Esophagus squamous epithelium (tissue), 5 donors: ENCODE measurements at places on chromosomes 7 and 10.

- no peak for DNase-seq
Observed at GRCh38 chr7:1787681-1788235, 117.7 kb downstream of the ELFN1 start.

- DNase-seq = no peak
Observed at GRCh38 chr7:22339725-22340390, 17.1 kb downstream of the RAPGEF5 start.

DNA sequence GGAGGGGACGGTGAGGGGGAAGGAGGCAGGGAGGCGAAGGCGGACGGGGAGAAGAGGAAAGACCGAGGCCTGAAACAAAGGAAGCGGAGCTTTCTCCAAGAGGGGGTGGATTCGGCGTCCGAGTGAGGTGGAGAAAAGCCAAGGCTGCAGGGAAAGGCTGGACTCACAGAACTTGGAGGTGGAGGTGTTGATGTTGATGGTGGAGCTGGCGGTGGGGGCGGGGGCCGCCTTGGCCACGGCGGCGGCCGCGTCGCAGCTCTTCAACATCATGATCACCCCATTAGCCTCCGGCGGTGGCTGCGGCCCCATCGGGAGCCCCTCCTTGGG, 578 bp downstream of the CACUL1 start:
- DNase-seq = no peak

DNA sequence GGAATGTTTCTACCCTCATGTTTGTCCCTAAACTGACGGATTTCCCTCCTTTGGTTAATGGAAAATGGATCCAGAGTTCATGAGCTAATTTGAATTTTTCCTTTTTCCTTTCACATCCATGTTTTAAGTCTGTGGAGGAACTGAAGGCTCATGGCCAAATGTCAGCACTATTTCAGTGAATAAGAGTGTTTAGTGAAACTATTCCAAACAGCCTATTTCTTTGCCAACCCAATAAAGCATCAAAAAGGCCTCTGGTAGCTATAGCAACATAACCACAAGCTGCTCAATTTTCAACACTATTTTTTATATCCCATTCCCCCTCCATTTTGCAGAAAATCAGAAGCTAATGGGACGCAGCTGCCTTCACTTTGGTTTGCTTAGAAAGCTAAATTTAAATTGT, 1454.1 kb downstream of the GATA3 start:
- DNase-seq = no peak

DNA sequence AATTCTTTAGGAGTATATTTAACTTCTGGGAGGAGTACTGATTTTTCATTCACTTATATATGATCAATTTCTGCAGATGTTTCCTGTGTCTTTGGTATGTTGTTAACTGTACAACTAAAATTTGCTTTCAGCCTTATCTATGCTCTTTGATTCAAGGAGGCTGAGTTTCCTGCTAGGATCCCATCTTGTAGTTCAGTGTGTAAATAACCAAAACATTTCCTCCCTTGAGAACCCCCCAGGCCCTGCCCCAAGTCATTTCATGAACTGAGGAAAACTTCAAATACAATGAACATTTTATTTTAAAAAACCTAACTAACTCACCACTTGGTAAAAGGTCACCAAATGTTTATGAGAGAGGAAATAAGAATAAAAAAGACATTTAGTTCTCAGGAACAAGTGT, 55.5 kb downstream of the VWA2 start:
- DNase-seq = no peak

- no peak for DNase-seq
Observed at GRCh38 chr10:71255808-71256660, 43.7 kb downstream of the UNC5B start.

- DNase-seq = no peak
Observed at GRCh38 chr7:5525271-5526099, 101.9 kb upstream of the TNRC18 start.

DNA sequence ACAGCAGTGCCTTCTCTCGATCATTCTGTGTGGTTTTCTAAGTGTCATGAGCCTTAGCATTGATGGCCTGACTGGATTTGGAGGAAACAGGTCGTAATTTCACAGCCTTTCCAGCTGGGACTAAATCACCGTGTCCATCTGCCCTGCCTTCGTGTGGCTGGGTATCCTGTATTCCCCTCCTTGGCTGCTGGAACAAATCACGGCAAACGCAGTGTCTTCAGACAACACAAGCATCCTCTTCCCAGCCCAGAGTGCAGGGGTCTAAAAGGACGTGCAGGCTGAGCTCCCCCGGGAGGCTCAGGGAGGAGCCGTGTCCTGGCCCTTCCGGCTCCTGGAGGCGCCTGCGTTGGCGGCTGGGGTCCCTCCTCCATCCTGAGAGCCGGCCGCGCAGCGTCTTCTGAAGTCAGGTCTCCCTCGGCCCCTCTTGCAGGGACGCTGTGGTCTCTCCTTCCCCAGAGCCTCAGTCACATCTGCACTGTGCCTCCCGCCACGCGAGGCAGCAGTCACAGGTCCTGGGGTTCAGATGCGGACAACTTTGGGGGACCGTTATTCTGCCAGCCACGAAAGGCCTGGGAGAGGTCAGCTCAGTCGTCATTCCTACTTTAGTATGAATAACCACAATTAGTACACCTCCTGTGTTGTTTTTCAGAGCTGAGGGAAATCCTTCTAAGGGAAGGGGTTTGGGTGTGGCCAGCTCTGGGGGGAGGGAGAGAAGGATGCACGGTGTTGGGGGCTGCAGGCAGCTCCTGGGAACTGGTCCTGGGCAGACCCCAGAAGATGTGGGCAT, 41.1 kb downstream of the FAM20C start:
- no peak for DNase-seq

DNA sequence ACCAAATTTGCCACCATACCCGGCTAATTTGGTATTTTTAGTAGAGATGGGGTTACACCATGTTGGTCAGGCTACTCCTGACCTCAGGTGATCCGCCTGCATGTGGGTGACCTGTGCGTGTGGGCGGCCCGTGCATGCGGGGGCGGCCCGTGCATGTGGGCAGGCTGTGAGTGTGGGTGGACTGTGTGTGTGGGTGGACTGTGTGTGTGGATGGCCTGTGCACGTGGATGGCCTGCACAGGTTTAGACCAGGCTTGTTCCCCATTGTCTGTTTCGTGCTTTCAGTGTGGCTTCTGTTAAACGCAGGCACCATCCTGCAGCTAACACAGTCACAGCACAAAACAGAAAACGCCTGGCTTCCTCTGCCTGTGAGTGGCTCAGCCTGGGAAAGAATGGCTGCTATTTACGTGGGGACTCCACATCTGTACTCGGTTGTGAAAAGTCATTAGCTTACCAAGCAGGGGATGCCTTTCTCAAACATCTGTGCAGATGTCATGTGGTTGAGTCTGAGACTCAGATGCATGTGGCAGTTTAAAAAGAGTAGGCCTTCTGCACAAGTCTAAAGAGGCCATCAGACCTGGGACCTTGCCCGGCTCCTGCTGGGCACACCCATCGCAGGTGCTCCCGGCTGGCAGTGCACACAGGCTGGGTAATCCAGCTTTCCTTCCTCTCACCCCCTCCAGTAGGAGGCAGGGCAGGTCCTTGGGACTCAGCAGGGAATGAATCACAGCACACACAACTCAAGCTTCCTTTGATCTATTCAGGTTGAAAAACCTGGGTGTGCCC, 91.6 kb downstream of the COBL start:
- no peak for DNase-seq

DNA sequence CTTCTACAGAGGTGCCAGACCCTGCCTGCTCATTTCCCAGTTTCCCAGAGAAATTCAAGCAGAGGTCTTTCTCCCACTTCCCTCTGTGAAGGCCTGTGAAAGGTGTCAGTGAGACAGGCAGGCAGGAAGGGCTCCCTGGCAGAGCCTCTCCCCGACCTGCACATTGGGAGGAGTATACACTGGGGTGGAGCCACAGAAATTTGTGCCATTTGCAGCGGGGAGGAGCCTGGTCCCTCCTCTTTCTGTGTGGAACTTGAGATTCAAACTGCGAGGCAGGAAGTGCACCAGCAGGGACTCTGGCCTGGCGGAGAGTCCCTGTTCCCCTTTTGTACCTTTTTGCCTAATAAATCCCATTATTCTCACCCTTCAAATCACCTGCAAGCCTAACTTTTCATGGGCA, 54.6 kb upstream of the OPN4 start:
- DNase-seq = no peak

DNA sequence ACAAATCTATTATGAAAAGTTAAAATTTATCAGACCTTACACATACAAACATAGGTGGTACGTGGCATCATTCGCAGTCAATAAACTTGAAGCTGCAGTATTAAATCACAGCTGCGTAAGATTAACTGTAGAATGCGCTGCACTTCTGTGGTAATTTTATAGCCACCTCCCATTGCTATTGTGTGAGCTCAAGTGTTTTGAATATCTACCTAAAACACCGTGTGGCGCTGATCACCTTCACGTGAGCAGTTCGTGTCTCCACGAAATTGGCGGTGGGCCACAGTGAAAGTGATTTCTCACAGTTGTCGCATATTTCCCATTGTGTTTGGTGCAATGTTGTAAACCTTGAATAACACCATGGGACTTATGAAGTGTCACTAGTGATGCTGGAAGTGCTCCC, 102.8 kb downstream of the PLPP4 start:
- DNase-seq = no peak

DNA sequence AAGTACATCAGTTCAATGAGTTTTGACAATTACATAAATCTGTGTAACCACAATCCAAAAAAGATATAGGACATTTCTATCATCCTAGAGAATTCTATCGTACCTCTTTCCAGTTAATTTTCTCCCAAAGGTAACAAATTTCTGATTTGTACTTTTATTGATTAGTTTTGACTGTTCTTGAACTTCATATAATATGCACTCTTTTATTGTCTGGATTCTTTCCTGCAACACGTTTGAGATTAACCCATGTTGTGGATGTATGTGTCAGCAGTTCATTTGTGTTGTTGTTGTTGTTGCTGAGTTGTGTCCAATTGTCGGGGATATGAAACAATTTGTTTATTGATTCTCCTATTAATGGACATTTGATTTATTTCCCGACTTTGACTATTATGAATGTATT, 145.9 kb upstream of the WDR11 start:
- DNase-seq = no peak

GRCh38 chr7:30406664-30407425, 71.7 kb downstream of the NOD1 start:
- no peak for DNase-seq

DNA sequence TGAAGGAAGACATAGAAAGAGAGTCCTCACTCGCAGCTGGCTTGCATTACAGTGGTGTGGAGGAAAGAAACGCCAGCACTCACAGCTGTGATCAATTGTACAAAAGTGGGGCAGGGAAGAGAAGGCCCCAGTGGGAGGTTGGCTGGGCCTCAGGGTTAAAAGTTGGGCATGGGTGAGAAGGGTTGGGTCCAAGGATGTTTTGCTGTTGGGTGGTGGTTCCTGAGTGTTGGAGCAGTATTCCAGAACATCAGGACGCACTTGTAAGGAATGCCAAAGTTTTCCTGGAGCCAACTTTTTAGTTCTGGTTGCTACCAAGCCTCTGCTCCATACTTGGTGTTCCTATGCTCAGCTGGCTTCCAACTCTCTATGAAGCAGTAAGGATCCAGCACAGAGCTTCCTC, 55.4 kb upstream of the MKRN1 start:
- no peak for DNase-seq

GRCh38 chr7:45484094-45484493, 90.1 kb upstream of the ADCY1 start:
- DNase-seq = no peak

- DNase-seq = no peak
Observed at GRCh38 chr7:98286701-98287485, 5.4 kb downstream of the BRI3 start.

DNA sequence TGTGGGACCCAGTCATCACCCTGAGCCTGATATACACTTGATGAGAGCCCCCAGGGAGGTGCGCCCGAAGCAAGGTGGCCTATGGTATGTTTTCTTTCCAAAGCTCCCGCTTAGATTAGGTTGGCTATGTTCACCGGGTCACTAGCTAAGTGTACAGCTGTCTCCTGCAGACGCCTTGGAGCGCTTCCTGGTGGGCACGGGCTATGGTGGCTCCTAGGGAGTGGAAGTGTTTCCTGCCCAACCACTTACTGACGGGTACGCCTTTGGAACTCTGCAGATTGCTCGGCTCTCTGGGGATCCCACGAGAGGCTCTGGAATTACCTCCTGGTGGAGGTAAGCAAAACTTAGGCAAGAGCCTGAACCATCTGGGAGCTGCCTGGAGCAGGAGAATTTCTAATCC, 83.6 kb upstream of the CXCL12 start:
- no peak for DNase-seq

GRCh38 chr7:74032191-74032490, 4.2 kb downstream of the ELN start:
- DNase-seq = no peak

- DNase-seq = no peak
Observed at GRCh38 chr10:88271761-88272543, 311.2 kb downstream of the RNLS start.

DNA sequence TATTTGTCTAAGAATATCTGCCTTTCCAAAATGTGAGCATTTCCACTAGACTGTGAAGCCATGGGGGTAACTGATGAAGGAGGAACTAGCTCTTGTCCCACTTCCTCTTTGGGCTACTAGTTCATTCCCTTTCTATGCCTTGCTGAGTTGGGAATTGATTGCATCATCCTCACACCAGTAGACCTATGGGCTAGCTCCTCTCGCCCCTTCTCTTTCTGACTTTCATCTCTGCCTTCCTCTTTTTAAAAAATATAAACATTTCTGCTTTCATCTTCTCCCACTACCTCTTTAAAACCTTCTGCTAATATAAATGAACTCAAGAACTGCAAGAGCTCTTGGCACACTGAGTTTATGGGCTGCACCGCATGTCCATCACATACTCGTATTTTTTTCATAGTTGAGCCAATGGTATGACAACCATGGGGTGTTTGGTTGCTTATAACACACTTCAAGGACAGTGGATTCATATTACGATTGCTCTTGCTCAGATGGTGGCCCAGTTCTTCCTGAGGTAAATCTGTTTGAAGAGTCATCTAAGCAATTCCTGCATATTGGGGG, 182.0 kb downstream of the REEP3 start:
- DNase-seq = no peak

DNA sequence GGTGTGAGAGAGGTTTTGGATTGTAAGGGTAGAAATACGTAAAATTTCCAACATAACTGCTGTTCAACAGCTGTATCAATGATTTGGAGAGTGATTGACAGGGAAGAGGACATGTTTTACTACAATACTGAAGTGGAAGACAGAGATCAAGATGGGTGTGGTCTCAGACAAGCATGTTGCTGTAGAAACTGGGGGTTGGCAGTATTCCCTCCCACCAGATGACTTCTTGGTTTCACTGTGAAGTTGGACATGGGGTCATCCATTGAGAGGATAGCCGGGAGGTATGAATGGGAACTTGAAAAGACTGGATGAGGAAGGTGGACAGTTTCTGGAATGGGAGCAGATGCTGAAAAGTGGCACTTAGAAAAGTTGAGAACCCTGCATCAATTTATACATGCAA, 95.3 kb upstream of the HDAC9 start:
- no peak for DNase-seq

DNA sequence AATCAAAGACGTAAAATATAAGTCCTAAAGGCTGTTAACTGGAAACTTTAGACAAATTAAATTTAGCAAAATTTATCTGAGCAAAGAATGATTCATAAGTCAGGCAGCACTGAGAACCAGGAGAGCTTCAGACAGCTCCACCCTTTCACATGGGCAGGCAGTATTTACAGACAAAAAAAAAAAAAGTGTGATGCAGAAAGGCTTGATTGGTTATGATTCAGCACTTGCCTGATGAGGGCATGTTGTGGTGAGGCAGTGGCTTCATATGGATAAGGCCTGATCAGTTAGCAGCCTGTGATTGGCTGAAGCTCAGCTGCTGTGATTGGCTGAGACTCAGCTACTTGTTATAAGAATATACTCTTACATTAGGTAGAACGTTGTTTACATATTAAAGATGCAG, 495.4 kb upstream of the POM121L12 start:
- no peak for DNase-seq

GRCh38 chr7:8379264-8379663, 54.1 kb upstream of the NXPH1 start:
- no peak for DNase-seq
